ENCODE measurements at places on chromosomes 2 and 18. TPM values are rescaled to one million over a fixed set of nuclear protein-coding genes. Genes with fewer than 3 reads are reported as not detected.

RFTN2 gene
- total RNA-seq, result 8.6 TPM

GPR17 gene
- 1.4 TPM for total RNA-seq

EMILIN1 gene
- 156 TPM for total RNA-seq

DNA sequence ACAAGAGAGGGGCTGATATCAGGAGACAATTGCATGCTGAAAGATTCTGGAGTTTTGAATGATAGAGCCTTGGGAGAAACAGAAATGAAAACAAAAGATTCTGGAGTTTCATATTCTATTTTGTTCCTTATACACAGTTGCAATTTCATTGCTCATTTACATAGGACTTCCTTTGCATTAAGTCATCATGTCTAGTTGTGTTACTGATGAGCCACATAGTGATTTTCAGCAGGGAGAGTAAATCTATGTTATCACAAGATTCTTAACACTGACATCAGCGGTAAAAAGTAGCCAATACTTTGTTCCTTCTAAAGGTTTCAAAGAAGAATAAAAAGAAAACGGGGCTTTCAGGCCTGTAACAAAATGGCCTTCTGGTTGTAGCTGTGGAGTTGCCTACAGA lies 7.1 kb downstream of the ADAM17 start:
- DNase-seq, result no peak

GRCh38 chr2:220601674-220602073 lies 970.4 kb downstream of the EPHA4 start:
- no peak for DNase-seq

DNA sequence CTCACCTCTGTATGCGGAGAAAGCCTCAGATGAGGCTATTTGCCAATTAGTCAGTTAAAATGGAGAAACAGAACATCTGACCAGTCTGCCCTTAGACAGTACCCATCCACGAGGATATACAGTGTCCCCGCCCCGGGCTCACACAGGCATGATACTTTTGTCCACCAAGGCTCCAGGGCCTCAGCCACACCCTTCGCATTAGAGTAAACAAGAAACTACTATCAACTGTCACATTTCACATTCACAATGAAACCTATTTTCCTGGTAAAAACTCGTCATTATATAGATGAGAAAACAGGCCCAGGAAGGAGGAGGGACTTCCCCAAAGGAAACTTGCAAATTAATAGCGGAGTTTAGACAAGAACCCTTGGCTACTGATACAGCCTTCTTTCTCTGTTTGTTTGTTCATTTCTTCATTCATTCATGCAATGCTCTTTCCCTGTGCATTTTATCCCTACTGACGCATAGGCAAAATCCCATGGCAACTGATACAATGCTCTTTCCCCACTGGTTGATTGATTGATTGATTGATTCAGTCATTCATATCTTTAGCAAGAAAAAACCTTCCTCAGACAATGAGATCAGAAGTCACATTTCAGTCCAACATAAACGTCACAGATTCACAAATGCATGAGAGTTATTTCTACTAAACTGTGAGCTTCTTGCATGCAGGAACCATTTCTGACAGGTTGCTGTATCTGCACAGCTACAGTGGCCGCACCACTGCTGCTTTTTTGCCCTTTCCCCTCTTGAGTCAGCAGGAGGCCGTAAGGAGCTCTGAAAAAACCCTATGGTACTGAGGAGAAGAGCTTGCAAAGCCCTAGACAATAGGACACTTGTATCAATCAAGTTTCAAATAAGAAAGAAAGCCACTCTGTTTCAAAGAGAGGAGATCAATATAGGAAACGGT lies 777.1 kb downstream of the RNF144A start:
- no peak for DNase-seq

GRCh38 chr2:71461304-71461671 lies 7.9 kb downstream of the DYSF start:
- no peak for DNase-seq

DNA sequence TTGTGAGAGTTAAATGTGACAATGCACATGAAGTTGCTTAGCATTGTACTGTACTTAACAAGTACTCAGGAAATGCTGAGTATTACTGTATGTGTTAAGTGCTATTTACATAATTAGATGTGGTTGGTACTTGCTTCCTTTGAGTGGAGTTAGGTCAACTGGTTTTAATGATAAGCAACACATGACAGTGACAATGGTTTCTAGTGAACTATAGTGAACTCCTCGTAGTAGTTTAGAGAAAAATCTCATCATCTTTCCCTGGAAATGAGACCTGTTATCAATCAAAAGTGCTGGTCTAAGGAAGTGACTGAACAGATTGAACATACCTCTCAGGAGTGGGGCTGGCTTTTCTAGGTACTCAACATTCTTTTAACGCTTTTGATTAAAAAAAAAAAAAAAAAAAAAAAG lies 29.2 kb upstream of the ZDBF2 start:
- no peak for DNase-seq

- DNase-seq, result no peak
Observed at GRCh38 chr2:84782717-84783442, 98.0 kb downstream of the TRABD2A start.

DNA sequence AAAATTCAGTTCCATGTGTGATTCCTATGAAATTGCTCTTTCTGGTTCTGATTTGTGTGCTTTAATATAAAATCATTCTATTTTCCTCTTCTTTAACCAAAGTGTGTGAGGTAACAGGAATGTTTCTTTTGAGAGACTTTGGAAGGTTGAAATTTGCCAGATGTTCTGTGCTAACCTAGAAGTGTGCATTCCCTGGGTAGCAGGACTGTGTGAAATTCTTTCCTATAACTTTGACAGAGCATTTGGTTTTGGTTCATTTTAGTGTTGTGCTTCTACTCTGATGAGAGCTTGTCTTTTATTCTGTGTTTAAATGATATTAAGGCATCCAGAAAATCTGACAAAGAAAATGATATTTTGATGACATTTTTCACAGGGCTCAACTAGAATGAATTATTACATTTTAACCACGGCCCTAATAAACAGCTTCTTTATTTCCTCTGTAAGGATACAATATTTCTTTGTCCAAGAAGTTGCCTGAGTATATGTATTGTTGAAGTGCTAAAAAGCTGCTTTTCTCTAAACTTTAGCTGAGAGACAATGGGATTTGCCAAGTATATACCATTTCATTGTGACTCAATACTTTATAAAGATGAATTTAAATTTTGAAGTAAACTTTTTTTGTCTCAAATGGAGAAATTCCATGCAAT lies 34.7 kb upstream of the DLX1 start:
- no peak for DNase-seq

MC5R gene
- not detected for total RNA-seq

GRCh38 chr2:85753525-85754312 lies at the start of gene ATOH8:
TSS of gene ATOH8 (plus strand) at chr2:85753991. CDS start at chr2:85754190, 199 bp downstream.
- peak; percentile 88 for DNase-seq

DNA sequence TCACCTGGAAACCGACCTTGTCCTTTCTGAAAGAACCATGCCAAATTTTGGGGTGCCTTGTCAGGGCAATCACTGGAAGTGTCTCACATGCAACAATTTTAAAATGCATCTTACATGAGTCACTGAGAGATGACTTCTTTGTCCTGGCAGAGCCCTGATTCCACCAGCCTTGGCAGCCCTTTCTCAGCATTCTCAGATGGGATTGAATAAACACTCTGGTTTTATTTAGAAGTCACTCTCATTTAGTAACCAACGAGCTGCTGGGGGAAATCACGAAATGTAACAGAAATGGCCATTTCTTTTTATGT lies 3.8 kb upstream of the ATP8B1 start:
- DNase-seq, result no peak

- DNase-seq, result peak; percentile 53
Observed at GRCh38 chr2:239215988-239216613, 184.7 kb downstream of the HDAC4 start.

GRCh38 chr18:46294318-46294717 lies 190.1 kb downstream of the HAUS1 start:
- DNase-seq, result no peak

DNA sequence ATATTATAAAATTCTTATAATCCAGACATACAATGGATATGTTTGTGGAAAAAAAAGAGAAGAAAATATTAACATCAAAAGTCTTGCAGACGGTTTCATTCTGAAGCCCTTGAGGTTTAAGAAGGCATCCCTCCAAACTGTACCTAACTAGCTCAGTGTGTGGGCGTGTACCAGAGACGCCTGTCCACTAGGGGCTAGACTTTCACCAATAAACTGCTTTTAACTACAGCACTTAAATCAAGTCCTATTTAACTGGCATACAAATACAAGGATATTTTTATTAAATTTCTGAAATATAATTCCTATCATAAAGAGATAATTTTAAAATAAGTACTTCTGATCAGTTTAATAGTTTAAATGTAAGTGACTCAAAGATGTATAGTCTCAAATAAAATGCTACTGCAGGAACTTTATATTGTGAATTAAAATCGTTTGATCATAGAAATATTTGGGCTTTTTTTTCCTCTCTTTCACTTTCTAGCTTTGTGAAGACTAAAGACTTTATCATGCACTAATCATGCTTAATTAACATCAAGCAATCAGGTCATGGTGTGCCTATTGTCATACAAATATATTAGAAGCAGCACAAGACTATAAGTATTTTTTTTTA lies 437.7 kb downstream of the SATB2 start:
- no peak for DNase-seq

- no peak for DNase-seq
Observed at GRCh38 chr2:231965102-231965501, 3.6 kb downstream of the DIS3L2 start.

- peak; percentile 85 for DNase-seq
Observed at GRCh38 chr2:127591221-127591923, 54.6 kb upstream of the GPR17 start.

DNA sequence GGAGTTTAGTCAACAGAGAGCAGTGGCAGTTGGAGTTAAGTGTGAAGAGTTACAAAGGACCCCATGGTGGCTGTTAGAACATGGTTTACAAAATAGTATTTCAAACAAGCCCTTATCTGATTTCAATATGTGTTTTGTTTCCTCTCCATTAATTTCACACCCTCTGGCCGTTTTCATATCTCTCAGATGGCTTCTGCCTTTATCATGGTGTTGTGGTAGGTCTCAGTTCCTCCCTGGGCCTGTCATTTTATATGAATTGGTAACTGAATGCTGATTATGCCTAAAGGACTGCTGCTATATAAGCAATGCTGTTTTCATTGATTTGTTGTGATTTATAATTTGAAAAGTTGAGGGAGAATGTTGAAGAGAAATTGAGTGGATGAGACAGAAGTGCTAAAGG lies 686.7 kb downstream of the NYAP2 start:
- DNase-seq, result no peak

CCDC102B gene
- total RNA-seq, result 10.0 TPM

- DNase-seq, result no peak
Observed at GRCh38 chr2:40049781-40050180, 270.7 kb upstream of the THUMPD2 start.

CTIF gene
- 46.6 TPM for total RNA-seq

DNA sequence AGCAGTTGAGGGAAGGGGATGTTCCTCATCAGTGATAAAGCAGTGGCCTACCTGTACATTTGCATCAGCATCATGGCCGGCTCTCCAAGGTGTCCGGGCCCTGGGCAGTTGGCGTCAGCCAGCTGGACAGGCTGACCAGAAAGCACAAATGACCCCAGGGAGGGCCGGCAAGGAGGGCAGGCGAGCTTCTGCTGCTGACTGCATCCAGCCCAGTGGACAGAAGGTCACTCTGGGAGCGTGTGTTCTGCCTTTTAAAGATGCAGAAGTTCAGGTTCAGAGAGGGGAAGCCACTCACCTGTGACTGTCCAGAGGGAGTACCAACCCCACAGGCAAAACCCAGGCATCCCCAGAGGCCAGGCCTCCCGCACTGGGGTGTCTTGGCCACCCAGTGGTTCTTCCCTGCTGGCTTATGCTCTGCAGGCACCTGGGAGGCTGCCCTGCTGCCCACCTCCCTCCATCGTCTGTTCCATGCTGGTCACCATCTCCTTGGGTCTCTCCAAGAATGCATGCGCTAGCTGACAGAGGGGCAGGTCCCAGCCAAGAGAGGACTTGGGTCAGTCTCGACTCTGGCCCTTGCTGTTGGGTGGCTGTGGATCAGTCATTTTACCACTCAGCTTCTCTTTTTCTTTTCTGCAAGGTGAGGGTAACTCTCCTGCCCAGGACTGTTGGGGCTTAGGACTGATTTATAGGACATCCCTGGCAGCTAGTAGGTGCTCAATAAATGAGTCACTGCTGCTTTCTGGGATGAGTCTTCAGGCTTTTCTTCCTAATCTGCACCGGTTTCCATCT lies 89.9 kb downstream of the INHBB start:
- DNase-seq, result no peak

GRCh38 chr18:2898186-2898640 lies 51.4 kb downstream of the EMILIN2 start:
- DNase-seq, result peak; percentile 66

- DNase-seq, result no peak
Observed at GRCh38 chr2:11502740-11503292, 31.0 kb upstream of the GREB1 start.

DNA sequence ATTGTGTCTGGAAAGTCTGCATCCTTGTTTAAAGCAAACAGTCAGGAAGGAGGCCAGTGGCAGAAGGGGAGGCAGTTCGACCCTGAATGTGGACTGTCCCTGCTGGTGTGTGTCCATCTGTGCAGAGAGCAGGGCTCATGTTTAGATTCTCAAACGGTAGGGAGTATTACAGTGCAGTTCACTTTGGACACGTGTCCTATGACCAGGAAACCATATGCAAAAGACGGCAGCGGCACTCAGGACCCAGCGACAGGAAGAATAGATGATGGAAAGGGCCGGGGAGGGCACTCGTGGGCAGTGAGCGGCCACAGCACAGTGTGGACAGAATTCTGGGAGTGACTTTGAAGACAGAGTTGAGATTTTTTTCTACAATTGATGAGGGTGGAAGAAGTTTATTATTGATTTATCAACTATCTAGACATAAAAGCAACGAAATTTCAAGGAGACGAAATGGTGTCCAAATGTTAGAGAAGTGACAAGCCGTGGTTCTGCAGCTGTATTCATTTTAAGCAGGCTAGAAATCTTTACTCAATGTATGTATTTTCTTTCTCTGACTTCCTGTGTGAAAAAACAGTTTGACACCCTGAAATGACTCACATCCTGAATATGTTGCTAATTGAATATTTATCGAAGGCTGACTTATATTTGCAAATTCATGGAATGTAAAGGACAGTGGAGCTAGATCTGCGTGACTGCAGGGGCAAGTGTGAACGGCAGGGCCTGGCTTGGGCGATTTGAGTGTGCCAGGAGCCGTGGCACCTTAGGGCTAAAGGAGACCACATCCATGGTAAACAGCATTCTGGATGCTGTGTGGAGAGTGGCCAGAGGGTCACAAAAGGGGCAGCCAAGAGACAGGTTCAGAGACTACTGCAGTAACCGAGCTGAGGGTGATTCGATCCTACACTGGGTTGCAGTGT lies 214.2 kb downstream of the PTGR3 start:
- DNase-seq, result no peak

GRCh38 chr18:78447211-78447610 lies 532.4 kb upstream of the SALL3 start:
- DNase-seq, result no peak

GRCh38 chr2:187855689-187856088 lies 301.5 kb upstream of the TFPI start:
- DNase-seq, result no peak

DNA sequence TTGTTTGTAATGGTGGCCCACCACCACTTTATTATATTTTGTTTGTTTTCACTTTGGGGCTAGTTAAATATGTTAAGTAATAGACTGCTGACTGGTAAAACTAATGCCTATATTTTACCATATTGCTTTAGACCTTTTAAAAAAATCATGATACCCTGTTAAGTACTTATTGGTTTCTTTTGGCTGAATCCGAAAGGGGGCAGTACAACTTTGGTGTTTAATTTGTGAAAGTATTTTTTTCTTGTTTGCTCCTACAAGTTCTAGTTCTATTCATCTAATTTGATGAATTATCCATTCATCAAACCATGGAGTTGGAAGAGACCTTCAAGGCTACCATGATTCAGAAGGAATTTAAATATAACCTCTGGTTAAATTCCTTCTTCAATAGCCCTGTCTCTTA lies 147.0 kb downstream of the MBD5 start:
- no peak for DNase-seq

- DNase-seq, result no peak
Observed at GRCh38 chr2:37583867-37584266, 87.6 kb downstream of the CDC42EP3 start.
